ENCODE measurements at places on chromosomes 7 and 10.

- no peak for DNase-seq
These were observed 268.5 kb upstream of the TPK1 start for GRCh38 chr7:145104400-145104799.

DNA sequence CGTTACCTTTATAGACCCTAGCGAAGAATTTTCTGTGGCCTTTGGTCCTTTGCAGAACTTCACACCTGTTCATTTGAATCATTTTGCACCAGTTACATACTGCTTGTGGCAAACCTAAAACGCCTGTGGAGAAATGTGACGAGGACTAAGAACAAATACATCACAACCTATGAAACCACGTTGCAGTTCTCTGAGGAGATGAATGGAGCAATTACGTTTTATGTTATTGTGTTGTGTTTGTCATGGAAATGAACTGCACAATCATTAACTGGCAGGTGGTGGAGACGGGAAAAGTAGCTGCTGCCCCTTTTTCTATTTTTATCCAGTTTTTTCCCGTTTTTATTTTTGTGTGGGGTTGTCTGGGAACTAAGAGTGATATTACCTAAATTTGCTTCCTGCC is 505.5 kb downstream of the SDK1 start:
- DNase-seq: no peak

GRCh38 chr10:58625070-58625469 is 112.4 kb downstream of the BICC1 start:
- no peak for DNase-seq

GRCh38 chr10:59508296-59508695 is 145.9 kb upstream of the FAM13C start:
- DNase-seq: no peak

GRCh38 chr10:22453948-22454591 is 108.8 kb downstream of the SPAG6 start:
- DNase-seq: no peak

GRCh38 chr7:133776266-133776665 is 350.9 kb upstream of the LRGUK start:
- no peak for DNase-seq

GRCh38 chr7:149286811-149287400 is 24.9 kb downstream of the ZNF783 start:
- no peak for DNase-seq

DNA sequence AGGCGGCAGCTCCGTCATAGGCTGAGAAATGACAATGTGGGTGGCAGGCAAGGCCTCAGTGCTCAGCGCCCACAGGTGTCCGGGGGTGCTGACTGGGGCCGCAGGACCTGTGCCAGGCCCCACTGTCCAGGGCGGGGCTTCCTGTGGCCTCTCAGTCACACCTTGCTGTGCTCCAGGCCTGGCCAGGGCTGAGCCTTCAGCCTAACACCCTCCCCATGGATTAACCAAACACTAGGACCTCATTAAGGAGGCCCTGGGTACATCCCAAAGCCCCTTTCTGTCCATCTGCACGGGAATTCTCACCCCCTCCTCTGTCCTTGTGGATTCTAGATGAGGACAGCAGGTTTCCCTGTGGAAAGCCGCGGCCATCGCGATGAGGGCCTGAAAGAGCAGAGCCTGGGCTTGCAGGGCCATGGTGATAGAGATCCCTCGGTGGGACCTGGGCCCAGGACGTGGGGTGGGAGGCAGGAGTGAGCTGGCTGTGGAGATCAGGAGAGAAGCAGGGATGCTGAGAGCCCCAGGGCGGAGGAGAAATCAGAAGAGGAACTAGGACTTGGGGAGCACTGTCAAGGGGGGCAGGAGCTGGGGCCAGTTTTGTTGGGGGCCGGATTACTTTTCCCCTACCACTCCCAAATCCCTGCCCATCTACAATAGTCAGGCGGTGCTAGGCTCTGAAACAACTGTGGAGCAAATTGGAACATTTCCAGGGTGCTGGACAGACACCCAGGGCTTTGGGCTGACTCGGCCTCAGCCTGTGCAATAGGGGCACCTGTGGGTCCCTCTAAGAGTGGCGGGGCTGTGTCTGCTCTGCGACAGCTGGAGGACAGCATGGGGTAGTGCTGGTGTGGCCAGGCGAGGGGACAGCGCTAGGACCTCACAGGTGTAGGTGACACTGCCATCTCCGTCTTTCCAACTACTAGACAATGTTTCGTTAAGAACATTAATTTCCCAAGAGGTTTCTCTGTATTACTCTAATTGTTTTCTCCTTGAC is 23.3 kb upstream of the MNX1 start:
- DNase-seq: no peak

DNA sequence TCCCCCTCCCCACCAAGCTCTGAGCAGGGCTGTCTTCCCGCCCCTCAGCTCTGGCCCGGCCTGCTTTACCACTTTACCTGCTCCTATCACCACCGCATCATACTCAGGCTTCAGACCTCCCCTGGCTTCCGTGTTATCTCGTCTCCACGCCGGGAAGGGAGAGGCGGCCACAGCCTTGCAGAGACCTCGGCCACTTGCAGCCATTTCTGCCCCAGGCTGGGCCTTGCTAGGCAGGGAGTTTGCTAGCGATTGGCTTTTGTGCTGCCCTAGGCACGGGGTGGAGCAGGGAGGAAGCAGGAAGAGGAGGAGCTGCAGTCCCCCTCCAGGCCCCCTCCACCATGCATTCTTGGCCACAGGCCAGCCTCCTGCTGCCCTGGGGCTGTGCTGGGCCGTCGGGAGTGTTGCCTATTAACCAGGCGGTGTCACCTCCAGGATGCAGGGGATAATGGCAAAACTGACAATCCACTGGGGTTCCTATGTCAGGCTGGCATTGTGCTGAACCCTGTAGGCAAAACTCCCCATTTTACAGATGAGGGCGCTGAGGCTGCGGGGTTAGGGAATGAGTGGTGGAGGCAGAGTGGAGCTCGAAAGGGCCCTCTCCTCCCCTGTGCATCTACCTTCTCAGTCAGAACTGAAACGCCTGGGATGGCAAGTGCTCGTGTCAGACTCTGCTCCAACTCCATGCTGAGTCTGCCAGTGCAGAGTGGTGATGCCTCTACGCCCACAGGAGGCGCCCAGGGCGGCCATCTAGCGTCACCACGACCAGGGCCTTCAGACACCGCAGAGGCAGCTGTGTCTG is at the start of gene PYROXD2:
TSS of gene PYROXD2 (minus strand) at position 251 of the 799 bp plus-strand sequence. CDS start at position 204, 47 bp downstream.
- DNase-seq: no peak

DNA sequence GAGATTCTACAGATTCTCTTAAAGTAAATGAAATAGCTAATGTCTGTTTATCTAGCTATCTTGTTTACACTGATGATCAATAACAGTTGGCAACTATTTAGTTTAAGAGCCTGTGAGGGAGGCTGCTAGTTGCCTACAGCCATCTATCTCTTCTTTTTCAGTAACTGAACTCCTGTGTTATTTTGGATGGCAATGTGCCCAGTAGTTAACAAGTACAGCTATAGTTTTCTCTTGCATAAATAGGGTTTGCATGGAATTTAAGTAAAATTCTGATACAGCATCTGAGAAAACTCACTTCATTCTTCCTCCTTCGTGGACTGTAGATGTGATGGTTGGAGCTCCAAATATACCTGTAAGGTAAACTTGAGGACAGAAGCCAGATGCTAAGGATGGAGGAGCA is 219.5 kb upstream of the POT1 start:
- DNase-seq: no peak

GRCh38 chr7:133470-133869 is 58.9 kb upstream of the FAM20C start:
- DNase-seq: no peak

DNA sequence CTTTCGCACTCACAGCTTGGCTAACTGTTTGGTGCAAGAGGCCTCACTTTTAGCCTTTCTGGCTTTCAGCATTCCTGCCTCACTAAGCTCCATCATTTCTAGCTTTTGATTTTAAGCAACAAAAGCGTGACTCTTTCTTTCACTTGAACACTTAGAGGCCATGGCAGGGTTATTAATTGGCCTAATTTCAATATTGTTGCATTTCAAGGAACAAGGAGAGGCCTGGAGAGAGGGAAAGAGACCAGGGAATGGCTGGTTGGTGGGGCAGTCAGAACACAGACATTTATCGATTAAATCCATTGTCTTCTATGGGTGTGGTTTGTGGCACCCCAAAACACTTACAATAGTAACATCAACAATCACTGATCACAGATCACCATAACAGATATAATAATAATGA is 31.3 kb downstream of the CHST3 start:
- DNase-seq: no peak

GRCh38 chr10:16993186-16993585 is 136.4 kb downstream of the CUBN start:
- DNase-seq: no peak

- DNase-seq: no peak
These were observed 2.7 kb downstream of the MXI1 start for GRCh38 chr10:110209926-110210673.

- DNase-seq: no peak
These were observed 687.5 kb downstream of the GRID1 start for GRCh38 chr10:85679061-85679460.

DNA sequence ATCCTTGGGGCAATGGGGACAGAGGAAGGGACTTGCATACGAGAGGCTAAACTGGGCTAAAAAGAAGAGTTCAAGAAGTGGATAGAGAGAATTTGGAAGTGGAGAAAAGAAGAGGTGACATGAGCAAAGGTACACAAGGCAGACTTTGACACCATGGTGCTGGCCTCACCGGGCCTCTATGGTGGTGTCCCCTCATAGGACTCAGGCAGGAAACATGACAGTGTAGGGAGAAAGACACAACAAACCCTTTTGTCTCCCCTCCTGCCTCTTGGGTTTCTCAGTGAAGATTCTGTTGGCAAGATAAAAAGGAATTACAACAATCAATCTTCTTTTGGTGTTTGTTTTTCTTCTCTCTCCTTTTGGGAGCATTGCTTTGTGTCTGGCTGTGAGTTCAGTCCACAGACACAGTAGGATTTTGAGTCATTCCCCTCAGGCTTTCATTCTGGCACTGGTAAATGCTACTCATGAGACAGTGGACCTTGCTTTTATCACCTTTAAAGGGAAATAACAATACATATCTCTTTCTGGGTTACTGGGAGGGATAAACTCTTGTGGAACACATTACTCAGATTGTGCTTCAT is 827.7 kb downstream of the TNS3 start:
- no peak for DNase-seq

DNA sequence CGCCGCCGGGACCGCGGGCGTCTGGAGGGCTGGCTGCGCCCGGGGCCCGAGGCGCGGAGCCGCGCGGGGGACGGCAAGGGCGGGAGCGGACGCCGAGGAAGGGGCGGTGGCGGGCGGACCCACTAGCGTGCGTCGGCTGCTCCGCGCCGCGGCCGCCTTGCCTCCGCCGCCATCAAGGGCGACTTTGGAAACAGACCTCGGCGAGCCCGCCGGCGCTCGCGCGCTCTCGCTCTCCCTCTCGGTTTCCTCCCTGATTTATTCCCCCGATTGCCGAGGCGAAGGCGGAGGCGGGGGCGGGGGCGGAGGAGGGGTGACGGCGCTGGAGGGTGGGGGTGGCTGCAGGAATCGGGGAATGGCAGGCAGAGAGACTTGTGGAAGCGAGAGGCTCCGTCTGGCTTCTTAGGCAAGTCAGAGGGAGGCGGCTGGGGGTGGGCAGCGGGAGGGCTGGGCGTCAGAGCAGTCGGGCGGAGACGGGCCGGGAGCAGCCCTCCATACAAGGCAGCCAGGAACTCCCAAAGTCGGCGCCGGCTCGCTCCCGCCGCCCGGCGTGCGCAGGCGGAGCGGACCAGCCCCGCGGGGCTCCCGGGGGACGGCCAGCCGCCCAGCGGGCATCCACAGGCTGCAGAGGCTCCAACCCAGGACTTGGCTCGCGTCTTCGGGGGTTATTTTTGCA is at the start of gene CACNA2D1:
TSS of gene CACNA2D1 (minus strand) at position 231 of the 673 bp plus-strand sequence.
- DNase-seq: no peak

- DNase-seq: no peak
These were observed 16.4 kb downstream of the NACAD start for GRCh38 chr7:45072131-45073030.

GRCh38 chr7:143381427-143382125 is 431 bp downstream of the ZYX start:
- no peak for DNase-seq

DNA sequence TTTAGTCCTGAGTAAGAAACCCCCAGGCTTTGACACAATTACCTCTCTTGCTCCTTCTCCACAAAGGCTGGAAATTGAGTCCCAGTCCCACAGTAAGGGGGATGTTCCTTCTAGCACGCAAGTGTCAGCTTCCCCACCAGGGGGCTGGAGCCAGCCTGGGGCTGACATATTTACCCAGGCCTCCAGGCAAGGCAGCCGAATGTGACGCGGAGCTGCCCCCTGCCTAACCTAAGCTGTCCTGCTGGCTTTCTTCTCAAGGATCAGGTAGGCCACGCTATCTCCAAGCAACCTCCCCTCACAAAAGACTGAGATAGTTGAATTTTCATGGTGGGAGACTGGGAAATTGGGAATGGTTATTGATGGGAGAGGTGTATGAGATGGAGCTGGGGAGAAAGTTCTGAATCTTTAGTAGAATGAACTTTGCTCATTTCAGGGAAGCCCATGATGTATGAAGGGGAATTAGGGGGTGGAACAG is 19.2 kb upstream of the BMPER start:
- DNase-seq: no peak

GRCh38 chr10:126045861-126046260 is 149.5 kb downstream of the FANK1 start:
- DNase-seq: no peak

DNA sequence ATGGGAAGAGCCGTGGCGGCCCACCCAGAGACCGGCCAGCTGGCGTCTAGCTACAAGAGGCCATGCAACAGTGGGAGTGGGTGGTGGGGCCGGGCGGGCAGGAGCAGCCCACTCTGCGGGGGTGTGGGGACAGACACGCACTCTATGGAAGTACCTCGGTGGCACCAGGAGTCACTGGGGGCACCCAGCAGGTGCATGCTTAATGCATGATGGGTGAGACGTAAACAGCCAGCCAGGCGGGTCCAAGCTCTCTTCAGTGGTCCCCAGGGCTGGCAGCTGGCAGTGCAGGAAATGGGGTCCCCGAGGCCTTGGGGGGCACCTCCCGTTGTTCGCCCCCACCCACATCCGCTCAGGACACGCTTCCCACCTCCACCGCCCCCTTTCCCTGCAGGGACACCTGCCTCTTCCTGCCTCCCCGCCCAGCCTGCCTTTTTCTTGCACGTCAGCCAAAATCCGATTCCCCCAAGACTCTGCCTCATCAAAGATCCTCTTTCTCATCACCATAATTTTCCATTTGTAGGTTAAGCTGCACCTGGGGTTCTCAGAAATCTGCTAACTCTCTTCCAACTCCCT is 22.6 kb upstream of the PSMG3 start:
- DNase-seq: no peak
